Calu3 (cell line): ENCODE measurements at places on chromosomes 6 and 20.
A peak's percentile ranks its signal among the peaks of the same experiment; 100 is the strongest.

DNA sequence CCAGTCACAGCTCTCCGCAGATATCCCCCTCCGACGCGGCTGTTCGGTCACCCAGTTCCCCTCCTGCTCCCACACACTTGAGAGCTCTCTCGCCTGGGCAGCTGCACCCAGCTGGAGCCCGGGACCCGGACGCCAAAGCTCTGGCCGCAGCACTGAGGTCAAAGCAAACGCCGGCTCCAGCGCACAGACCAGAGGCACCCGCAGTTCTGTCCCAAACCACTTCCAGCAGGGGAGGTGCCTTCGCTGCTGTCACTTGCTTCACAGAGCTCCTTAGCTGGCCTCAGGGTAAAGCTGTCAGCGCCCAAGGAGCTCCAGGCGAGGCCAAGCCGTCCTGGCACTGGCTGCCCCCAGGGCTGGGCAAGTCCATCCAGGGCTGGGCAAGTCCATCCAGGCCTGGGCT lies 27.9 kb downstream of the SLC2A4RG start:
- no peak for DNase-seq

DNA sequence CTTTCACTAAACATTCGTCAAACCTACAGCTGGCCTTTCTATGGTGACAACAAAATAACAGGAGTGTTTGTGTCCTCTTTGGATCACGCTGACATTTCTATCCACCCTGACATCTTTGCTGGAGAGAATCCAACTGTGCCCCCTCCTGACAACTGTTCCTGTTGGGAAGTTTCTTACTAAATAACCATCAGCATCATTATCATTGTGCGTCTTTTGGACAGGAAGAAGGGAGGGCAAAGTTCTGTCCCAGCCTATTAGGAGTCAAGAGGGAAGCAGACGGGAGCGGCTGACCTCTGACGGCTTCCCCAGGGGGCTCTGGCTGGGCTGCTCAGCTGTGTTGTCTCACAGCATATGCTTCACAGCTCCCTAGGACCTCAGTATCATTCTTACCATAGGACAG lies 195.9 kb upstream of the SULF2 start:
- DNase-seq: no peak

DNA sequence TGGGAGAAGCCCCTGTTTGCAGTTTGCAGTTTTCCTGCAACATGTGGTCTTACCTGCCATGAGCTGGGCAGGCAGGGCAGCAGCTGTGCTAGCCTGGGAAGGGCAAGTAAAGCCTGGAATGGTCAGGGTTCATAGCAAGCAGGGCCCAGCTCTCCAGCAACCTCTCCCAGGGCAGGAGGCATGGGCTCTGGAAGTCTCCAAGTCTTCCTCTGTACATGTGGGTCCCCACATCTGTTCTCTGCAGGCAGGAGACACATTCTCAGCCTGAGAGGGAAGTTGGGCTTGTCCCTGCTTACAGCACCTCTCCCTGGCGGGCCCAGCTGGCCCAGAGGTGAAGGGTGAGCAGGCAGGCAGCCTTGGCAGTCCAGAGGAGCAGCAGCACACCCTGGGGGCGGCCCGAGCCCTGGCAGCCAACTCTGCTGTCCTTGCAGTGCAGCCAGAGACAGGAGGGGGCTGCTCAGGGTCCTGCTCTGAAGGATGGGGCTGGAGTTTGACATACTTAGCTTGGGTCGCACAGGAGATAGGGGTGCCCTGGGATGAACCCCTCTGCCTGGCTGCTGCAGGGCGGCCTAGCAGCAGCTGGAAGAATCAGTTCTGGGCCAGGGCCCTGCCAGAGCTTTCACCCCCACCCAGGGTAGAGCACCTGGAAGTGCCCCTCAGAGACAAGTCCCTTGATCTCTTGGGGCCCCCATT lies 176.0 kb downstream of the MRPL14 start:
- peak; percentile 91 for DNase-seq

DNA sequence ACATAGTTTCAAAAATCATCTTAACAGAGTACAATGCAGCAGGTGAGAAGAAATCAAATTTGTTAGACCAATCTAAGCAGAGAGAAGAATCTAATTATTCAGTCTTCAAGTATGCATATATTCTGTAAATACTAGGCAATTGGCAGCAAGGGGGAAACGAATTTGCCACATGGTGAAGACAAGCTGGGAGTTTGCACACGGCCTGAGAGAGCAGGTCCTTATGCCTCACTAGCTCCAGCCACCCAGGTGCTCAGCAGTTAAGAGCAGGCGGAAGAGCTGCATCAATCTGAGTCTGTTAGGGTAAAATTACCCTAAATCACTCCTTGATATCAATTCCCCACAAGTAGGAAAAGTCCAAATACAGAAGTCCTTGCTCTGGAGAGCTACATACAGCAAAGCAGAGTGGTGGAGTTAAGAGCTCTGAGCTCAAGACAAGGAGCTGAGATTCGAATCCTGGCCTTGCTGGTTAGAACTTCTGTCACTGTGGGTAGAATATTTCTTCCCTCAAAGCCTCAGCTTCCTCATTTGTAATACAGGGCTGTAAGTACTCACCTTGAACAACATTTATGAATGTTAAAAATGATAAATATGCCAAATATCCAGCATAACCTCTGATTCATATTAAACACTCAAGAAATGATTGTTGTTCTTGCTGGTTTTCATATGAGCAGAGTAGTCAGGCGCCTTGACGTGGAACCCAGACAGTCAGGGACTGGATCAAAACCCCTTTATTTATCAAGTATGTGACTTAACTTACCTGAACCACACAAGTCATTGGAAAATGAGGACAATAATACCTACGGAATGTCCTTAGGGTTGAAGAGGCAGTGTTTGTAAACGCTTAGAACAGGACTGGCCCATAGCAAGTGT lies 444.2 kb downstream of the CDH26 start:
- DNase-seq: no peak

DNA sequence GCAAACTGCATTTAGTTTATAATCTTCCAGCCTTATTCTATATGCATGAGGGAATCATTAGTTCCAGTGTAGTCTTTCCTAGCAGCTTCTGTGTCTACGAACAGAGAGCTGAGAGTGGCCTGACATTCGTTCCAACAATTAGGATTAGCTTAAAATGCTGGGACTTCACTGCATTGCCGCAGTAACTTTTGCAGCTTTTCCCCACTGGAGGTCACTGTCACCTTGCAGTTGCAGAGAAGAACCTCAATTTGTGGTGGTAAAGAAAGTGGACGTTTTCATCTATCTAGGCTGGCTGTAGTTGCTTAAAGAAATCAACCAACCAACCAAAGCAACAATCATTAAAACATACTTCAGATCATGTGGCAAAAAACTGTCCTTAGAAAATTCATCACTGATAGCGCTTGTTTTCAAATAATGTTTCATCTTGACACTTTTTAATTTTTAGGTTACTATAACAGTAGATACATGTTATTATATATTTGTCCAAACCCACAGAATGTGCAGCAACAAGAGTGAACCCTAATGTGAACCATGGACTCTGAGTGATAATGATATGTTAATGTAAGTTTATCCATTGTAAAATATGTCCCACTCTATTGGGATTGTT lies 12.2 kb downstream of the MYLK4 start:
- peak; percentile 64 for DNase-seq

GRCh38 chr20:2521369-2522305 lies 12.9 kb upstream of the ZNF343 start:
- DNase-seq: peak; percentile 64

DNA sequence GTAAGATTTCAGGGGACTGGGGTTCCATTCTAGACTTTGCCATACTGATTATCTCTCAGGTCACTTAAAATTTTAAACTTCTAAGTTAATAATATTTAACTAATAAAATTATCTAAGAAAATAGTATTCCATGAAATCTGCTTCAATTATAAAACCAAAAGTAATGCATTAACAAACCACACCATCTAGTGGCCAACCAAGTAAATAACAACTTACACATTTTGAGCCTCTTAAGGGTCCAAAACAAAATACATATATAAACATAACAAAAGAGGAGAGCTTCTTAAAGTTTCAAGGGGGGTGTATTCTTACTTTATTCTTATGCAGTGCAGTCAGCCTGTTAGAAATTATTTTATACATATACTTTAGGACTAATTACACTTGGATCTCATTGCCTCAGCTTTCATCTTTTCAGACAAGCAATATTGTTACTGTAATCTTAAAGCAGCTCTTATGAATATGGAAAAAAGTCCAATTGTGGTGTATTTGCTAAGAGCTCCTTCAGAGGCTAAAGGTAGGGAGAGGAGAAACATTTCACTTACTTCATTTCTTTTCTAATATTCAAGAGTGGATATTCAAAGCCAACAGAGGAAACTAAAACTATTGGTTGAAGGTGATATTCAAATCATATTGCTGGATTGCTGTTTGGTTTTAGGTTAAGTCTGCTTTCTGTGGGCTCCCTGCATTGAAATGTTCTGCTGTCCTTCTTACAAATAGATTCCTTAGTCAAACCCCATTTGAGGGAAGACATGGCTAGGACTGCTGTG lies 199.7 kb upstream of the SIM1 start:
- peak; percentile 11 for DNase-seq

- DNase-seq: no peak
These were observed 9.2 kb upstream of the GUCA1A start for GRCh38 chr6:42163981-42164380.

GRCh38 chr6:161272635-161273273 lies 1.1 kb downstream of the AGPAT4 start:
- no peak for DNase-seq

DNA sequence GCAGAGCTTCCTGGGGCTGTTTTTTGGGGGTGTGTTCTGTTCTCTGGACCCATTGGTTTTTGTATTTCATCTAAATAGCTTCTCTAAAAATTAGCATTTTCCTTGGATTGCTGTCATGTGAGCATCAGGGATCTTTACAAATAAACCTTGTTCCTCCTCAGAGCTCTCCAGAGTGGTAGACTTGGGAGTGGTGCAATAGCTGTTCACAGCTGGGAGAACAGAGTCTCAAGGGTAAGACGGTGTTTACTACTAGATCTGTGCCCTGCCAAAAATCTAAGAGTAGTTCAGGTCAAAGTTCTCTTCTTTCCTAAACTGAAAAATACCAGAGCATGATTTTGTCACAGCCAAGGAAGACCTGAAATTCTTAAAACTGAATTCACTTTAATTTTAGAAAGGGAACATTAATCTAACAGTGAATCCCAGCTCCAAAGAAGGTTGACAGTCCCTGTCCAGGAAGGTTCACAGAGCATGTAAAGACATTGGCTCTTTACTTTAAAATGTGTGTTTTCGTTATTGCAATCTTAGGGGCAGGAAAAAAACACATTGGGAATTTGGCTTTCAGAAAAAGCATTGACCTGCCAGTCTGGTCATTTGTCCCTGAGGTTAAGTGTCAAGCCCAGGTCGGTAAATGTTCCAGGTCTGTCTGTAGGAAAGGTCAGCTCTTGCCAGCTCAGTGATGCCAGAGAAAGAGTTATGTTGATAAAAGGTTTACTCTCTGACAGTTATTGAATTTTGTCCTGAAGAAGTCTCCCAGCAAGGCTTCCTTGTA lies 43.3 kb downstream of the VAPB start:
- no peak for DNase-seq

DNA sequence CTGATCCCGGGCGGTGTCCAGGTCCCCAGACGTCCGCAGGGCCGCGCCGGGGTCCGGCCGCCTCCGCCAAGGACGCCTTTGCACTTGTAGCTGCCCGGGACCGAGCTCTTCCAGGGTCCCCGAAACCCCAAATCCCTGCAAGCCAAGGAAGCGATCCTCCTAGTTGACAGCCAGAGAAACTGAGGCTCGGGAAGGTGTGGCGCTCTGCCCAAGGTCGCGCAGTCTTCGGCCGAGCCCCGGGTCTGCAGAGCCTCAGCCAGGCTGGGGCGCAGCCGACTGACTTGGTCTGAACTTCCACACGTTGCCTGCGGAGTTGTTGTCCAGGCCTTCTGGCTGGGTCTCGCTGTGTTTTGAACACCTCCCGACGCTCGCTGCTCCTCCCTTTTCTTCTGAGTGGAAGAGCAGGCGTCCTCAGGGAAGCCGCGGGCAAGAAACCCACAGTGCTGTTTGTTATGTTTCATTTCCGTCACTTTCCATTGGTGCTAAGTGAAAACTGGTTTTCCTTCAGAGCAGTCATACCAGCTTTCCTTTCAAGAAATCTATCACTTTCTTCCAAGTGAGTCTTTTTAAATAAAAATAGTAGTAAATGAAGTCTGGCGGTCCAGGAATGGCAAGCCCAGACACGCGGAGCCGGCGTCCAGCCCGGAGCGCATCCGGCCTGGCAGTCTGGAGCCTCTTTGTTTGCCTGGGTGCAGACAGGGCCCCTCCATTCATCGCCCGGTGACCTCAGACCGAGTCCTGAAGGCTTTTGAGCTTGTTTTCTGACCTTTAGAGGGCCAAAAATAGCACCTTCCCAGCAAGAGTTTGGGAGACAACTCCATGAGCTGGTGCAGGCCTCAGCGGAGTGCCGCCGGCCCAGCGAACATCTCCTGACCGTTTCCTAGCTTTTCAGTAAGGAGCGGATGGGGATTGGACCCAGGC lies 698 bp downstream of the FAM210B start:
- peak; percentile 17 for DNase-seq

DNA sequence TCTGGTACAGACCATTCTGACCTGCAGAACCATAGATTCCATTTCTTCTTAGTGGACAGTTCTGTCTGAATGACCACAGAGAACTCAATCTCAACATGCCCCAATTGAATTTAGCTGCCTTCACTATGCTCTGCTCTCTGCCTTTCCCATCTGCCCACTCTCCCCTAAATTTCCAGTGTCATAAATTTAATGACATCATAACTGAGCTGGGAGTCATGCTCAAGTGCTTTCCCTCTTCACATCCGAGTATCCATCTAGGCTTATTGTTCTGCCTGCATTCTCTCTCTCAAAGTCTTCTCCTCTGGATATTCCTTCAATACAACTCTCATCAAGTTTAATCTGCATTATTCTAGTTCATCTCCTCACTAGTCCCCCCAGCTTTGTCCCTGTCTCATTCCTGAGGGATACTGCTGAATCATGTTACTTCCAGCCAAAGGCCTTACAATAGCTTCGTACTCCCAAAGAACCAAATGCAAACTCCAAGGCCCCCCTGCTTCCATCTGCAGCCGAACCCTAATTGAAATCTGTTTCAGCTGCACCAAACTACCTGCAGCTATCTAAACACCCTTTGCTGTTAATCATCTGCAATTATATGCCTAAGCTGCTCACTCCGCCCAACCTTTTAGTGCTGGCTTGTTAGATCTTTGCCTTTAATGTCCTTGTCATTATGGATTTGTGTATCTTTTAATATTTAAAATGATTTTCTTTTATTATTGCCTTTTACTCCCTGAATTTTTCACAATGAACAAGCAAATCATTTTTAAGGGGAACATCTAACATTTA lies 46.1 kb downstream of the SLC35B3 start:
- no peak for DNase-seq

DNA sequence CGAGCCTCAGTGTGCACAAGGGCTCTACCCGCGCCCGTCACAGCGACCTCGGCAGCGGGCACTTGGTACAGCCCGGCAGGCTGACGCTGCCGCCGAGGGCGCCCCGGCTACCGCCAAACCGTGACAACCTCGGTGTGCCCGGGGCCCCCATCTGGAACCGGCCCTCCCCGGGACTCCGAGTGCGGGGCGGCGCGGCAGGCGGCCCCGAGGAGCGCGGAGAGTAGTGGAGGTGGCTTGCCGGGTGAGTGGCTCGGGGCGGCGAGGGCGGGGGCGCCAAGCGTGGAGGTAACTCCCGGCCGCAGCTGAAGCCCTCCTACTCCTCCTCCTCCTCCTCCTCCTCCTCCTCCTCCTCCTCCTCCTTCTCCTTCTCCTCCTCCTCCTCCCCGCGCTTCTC lies at the start of gene ISM1:
Gene ISM1, plus strand, starts transcription at position 371 of the 394 bp plus-strand sequence. CDS start 503 bp downstream, outside the sequence.
- peak; percentile 20 for DNase-seq
